ENCODE measurements at places on chromosomes 12 and 14. TPM values are rescaled to one million over a fixed set of nuclear protein-coding genes. Genes with fewer than 3 reads are reported as not detected.

The SLC6A15 gene
- total RNA-seq, result 0.97 TPM

The TBC1D30 gene
- total RNA-seq, result 14.8 TPM

The TESPA1 gene
- not detected for total RNA-seq

The DYNLL1 gene
- 239 TPM for total RNA-seq

The RBP5 gene
- 8.2 TPM for total RNA-seq

The GZMB gene
- not detected for total RNA-seq

The ACSM4 gene
- not detected for total RNA-seq

The HHIPL1 gene
- 4.6 TPM for total RNA-seq

The LHX5 gene
- total RNA-seq, result not detected

The NEDD1 gene
- 50.6 TPM for total RNA-seq

The APOF gene
- not detected for total RNA-seq

The ARMH4 gene
- total RNA-seq, result 11.5 TPM

The CPSF2 gene
- total RNA-seq, result 10.8 TPM

The FOXM1 gene
- not detected for total RNA-seq

The PSME1 gene
- 175 TPM for total RNA-seq

The MORN3 gene
- total RNA-seq, result not detected

The DAAM1 gene
- total RNA-seq, result 72.7 TPM

The DCP1B gene
- total RNA-seq, result 25.3 TPM

The ACTR6 gene
- 38.0 TPM for total RNA-seq

Measured in uterus (tissue), 4 donors.